Effector memory CD8-positive, alpha-beta T cell (primary cell): ENCODE measurements at places on chromosomes 4 and X.

- H3K27ac ChIP-seq: no peak overlapping the region
- DNase-seq: no peak
- H3K27me3 ChIP-seq: no peaks in the 10 kb centered on the region
- H3K4me3 ChIP-seq: no peak overlapping the region
- no peaks in the 10 kb centered on the region for H3K36me3 ChIP-seq
- H3K4me1 ChIP-seq: no peaks in the 10 kb centered on the region
Observed at GRCh38 chrX:41293269-41293668, 40.7 kb upstream of the DDX3X start.

- no peak overlapping the region for H3K27ac ChIP-seq
- no peaks in the 10 kb centered on the region for H3K36me3 ChIP-seq
- peaks cover 8% of the 10 kb centered on the region for H3K27me3 ChIP-seq
- DNase-seq: no peak
- H3K4me1 ChIP-seq: no peaks in the 10 kb centered on the region
Observed at GRCh38 chr4:41725254-41725653, 23.3 kb downstream of the PHOX2B start.

- H3K36me3 ChIP-seq: no peaks in the 10 kb centered on the region
- no peak overlapping the region for H3K27ac ChIP-seq
- no peaks in the 10 kb centered on the region for H3K4me1 ChIP-seq
- no peak overlapping the region for H3K4me3 ChIP-seq
- no peak for DNase-seq
- no peaks in the 10 kb centered on the region for H3K27me3 ChIP-seq
Observed at GRCh38 chr4:75142850-75143249, 209.9 kb downstream of the PARM1 start.

GRCh38 chrX:121763671-121764070, 716.3 kb downstream of the GLUD2 start:
- H3K36me3 ChIP-seq: no peaks in the 10 kb centered on the region
- H3K4me1 ChIP-seq: no peaks in the 10 kb centered on the region
- H3K27me3 ChIP-seq: no peaks in the 10 kb centered on the region
- no peak overlapping the region for H3K4me3 ChIP-seq
- H3K27ac ChIP-seq: no peak overlapping the region

GRCh38 chr4:98692411-98692810, 34.0 kb upstream of the TSPAN5 start:
- no peaks in the 10 kb centered on the region for H3K27me3 ChIP-seq
- no peak overlapping the region for H3K4me3 ChIP-seq
- H3K4me1 ChIP-seq: peaks cover 19% of the 10 kb centered on the region
- H3K27ac ChIP-seq: no peak overlapping the region
- no peaks in the 10 kb centered on the region for H3K36me3 ChIP-seq

- no peaks in the 10 kb centered on the region for H3K36me3 ChIP-seq
- H3K4me1 ChIP-seq: no peaks in the 10 kb centered on the region
- no peak for DNase-seq
- H3K4me3 ChIP-seq: no peak overlapping the region
Observed at GRCh38 chr4:34138385-34138784, 2105.9 kb downstream of the ARAP2 start.

DNA sequence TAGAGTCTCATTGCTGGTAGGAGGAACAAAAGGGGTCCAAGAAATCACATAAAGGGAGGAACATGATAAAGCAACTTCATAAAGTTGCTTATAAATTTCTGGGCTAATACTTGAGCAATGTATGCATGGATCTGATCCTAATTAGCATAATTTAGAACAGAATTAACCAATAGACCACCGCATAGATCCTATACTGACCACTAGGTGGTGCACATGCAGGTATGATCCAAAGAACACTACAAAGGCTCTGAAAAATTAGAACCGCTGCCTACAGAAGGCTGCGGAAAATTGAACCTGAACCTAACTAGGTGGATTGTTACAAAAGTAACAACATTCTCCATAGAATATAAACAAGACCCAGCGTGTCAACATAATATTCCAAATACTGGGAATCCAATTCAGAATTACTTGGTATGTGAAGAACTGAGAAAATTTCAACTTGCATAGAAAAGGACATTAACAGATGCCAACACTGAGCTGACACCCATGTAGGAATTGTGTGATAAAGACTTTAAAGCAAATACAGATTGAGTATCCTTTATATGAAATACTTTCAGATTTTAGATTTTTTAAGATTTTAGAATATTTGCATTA, 23.3 kb downstream of the BRCC3 start:
- no peaks in the 10 kb centered on the region for H3K27me3 ChIP-seq
- peaks cover 19% of the 10 kb centered on the region for H3K36me3 ChIP-seq
- no peak overlapping the region for H3K4me3 ChIP-seq
- no peaks in the 10 kb centered on the region for H3K4me1 ChIP-seq
- peak; percentile 1 for DNase-seq

DNA sequence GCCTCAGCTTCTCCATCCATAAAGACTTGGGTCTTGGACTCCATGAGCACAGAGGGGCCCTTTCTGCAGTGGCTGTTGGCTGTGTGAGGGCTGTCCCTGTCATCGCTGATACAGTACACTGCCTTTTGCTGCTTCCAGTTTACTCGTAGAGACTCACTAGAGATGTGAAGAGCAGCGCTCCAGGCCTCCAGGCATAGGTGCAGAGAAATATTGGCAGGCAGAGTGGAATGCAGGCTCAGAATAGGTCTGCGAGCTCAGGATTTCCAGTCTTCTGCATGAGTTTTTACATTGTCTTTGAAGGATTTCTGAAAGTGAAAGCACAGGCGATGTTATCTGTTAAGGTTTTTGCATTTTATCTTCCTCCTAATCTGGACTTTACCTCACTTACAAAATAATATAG, 97.4 kb downstream of the AASDH start:
- H3K27me3 ChIP-seq: peaks cover 8% of the 10 kb centered on the region
- DNase-seq: no peak
- peaks cover 2% of the 10 kb centered on the region for H3K36me3 ChIP-seq
- peak overlapping the region; percentile 37 for H3K4me3 ChIP-seq

DNA sequence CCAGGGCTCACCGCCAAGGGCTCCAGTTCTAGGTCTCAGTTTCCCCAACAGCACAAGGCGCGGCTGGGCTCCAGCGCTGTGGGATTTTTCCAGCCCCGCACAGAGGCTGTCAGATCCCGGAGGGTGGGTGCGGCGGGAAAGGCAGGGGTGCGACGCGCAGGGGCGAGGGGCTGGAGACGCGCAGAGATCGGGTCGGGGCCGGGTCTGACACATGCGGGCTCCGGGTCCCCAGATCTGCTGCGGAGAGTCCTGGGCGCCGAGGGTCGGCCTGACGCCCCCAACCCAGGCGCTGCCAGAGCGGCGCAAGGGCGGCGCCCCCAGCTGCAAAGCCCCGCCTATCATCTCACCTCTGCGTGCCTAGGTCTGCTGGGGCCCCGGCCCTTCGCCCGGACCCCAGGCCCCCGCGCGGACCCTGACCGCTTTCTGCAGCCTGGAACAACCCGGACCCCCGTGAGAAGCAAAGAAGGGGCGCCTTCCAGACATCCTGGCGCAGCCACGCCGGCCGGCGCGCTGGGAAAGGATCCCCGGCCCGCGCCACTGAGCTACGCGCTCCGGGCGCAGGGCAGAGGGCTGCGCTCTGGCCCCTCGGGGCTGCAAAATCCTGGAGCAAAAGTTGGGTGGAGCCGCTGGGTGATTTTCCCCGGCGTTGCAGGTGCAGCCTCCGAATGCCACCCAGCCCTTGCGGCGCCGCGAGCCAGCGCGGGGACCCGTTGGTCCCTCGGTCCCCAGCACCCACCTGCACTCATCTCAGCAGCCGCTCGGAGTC, 486 bp downstream of the ABLIM2 start:
- peak overlapping the region; percentile 99 for H3K4me3 ChIP-seq
- H3K27ac ChIP-seq: peak overlapping the region; percentile 93
- no peak for DNase-seq
- H3K4me1 ChIP-seq: peaks cover 19% of the 10 kb centered on the region
- H3K36me3 ChIP-seq: peaks cover 4% of the 10 kb centered on the region

GRCh38 chr4:126338548-126338947, 1023.8 kb downstream of the FAT4 start:
- H3K27me3 ChIP-seq: no peaks in the 10 kb centered on the region
- H3K27ac ChIP-seq: no peak overlapping the region
- H3K4me3 ChIP-seq: no peak overlapping the region
- no peaks in the 10 kb centered on the region for H3K36me3 ChIP-seq

DNA sequence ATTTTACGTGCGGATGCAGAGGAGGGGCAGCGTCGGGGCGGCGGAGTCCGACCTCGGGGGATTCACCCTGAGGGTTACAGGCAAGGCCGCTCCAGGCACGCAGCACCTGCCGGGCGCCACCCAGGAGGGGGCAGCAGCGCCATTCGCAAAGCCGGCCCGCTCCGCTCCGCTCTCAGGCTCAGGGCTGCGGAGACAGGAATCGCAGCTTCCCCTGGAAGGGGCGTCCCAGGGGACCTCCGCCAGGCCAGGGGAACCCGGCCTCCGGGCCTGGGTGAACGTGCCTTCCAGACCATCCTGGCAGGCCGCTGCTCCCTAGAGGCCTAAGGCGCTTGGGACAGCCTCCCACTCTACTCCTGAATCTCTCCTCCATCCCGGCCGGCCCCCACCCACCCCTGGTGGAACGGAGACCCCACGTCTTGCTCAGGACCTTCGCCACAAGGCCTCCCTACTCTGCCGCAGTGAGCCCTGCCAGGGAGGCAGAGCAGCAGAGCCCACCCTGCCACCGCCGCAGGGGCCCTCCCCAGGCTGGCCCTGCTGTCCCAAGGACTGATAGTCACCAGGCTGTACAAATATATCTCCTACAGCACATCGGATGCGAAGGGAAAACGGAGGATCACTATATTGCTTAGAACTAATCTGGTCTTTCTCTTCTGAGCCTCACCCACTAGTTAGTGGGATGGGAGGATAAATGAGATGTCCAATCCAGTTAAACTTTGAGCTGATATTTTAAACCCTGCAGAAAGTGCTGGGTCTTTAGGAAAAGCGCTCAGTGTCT, 115.0 kb downstream of the SMIM20 start:
- peaks cover 3% of the 10 kb centered on the region for H3K36me3 ChIP-seq
- H3K27ac ChIP-seq: no peak overlapping the region
- H3K4me1 ChIP-seq: no peaks in the 10 kb centered on the region

DNA sequence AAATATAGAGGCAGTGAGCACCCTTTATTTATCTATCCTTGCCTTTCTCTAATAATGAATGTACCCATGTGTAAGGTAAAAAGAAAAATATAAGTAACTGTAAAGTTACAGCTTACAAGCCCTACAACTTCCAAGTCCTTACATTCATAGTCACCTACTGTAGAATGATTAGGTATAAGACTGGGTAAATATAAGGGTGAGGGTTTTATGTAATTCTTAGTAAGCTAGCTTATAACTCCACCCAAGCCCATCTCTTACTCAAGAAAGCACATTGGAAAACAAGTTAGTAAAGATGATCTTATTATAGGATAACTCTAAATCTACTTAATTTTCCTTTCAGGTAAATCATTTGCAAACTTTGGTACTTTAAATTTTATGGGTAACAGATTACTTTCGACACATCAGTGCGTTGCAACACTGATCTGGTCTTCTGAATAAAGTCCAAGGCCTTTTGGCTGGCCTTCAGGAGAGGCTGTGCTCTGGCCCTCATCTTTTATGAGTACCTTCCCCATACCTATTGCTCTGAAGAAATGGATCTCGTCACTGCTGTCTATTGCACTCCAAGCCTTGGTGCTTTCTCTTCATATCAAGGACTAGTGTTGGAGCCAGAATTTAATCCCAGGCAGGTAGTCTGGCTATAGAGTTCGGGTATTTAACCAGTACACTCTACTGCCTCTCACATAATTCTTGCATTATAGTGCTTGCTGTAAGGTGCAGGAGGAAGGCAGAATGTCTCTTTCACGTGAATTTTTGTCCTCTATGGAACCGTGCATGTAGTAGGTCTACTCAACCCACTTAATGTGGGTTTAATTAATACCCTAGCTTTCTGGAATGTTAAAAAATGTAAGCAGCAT, 443.6 kb upstream of the AR start:
- no peak overlapping the region for H3K4me3 ChIP-seq
- H3K27me3 ChIP-seq: no peaks in the 10 kb centered on the region
- H3K4me1 ChIP-seq: no peaks in the 10 kb centered on the region

DNA sequence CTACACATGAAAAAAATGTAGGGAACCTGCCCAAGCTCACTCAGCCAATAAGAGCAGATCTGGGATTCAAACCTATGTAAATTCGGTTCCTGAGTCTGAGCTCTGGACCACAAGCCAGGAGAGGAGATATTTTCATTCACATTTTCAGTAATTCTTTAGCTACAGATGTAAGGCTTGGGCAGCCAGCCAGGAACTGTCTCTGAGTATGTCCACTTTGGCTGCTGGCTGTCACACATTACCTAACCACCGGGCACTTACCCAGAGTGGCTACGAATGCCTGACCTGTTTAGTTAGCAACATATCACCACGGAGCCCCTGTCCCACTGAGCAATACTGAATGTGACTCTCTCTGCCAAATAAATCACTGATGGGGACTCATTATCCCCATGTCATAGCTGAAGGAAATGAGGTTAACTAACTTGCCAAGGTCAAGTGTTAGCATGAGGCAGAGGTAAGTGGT, 15.3 kb downstream of the USP46 start:
- H3K4me3 ChIP-seq: no peak overlapping the region
- H3K4me1 ChIP-seq: peaks cover 24% of the 10 kb centered on the region
- H3K27ac ChIP-seq: no peak overlapping the region
- no peaks in the 10 kb centered on the region for H3K36me3 ChIP-seq
- DNase-seq: no peak
- H3K27me3 ChIP-seq: no peaks in the 10 kb centered on the region

DNA sequence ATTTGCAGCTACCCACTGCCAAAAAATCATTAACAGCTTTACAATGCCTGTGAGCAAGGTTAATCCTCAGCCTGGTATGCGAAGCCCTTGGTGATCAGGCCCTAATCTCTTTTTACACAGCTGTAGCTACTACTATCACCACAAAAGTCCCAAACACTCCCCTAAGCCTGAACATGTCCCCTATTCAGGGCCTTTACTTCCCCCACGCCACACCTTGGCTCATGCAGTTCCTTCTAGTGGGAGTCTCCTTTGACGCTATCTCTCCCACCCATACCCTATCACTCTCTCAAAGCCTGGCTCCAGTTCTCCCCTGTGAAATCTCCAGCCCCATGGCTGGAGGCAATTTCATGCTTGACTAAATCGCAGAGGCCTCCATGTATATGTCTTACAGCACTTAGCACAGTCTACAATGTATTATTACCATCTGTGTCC, 90.6 kb upstream of the CBR4 start:
- H3K27ac ChIP-seq: no peak overlapping the region
- H3K27me3 ChIP-seq: peaks cover 18% of the 10 kb centered on the region
- DNase-seq: no peak
- H3K4me1 ChIP-seq: no peaks in the 10 kb centered on the region
- H3K36me3 ChIP-seq: no peaks in the 10 kb centered on the region
- no peak overlapping the region for H3K4me3 ChIP-seq

DNA sequence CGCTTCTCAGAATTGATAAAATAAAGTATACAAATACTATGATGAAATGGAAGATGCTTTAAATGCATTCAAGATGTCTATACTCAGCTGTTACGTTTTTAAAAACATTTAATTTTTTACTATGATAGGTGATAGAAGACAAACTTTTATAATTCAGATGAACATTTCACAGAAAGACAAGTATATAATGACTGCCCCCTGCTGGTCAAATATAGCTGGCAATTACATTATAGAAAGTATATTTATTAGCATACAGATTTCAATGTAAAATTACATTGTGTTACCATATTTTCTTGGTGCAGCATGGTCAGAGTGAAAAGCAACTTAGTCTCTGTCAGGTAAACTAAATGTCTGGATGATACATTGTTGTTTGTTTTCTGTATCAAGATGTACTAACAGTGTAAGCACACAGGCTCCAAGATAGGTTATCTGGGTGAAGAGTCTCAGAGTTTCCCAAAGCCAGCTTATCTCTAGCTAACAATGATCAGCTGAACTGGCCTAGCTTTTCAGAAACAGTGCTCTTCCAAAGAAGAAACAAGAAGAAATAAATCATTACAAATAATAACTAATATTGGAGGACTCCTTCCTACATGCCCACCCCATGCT, 54.1 kb downstream of the SRPX start:
- no peaks in the 10 kb centered on the region for H3K27me3 ChIP-seq
- peak; percentile 5 for DNase-seq
- no peak overlapping the region for H3K4me3 ChIP-seq
- H3K27ac ChIP-seq: no peak overlapping the region
